ENCODE measurements at places on chromosomes 5 and 9.

DNA sequence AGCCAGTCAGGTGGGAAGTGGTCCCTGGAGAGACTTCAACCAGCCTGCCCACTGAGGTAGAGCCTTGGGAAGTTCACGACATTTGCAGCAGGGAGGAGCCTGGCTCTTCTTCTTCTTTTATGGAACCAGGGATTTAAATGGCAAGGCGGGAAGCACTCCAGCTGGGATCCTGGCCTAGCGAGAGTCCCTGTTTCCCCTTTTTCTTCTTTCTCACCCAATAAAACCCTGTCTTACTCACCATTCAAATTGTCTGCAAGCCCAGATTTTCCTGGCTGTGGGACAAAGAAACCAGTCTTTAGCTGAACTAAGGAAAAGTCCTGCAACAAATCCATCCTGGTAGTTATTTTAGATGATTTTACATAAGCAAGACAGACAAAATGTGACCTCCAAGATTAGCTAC, 503.7 kb downstream of the CDH10 start:
- DNase-seq, result no peak

- DNase-seq, result no peak
Observed at GRCh38 chr5:41983284-41983683, 58.2 kb downstream of the FBXO4 start.

- DNase-seq, result no peak
Observed at GRCh38 chr5:65926893-65927292, 518 bp downstream of the ERBIN start.

DNA sequence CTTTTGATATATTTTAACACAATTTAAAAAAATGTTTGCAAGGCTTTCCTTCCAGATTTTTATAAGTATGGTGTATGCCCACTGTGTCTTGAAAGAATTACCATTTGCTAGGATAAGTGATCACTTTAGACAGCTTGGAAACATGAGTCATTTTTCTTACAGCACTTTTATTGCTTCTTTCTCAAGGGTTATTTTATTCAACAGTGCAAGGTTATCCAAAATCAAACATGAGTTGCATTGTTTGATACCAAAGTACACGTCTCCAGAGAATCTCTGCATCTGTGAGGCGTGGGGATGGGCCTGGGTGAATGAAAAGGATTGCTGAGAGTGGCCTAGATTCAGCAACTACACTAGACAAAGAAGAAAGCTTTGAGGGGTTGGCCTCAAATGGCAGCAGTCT, 329.6 kb downstream of the ADAMTS6 start:
- DNase-seq, result no peak

DNA sequence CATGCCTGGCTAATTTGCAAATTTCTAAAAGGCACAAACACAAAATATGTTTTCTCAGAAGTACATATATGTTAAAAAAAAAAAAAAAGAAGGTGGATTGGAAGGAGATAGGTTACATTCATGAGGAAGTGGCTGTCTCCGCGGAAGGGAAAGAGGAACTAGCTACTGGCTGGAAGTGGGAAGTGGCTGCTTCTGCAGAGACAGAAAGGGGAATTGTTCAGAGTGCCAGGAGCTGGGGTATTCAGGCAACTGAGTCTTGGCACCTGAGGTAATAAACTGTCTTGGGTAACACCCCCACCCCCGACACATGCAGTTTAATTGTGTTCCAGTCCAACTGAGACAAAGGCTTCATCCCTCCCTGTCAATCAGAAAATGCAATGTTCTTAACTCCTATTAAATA, 45.6 kb downstream of the S1PR3 start:
- peak; percentile 28 for DNase-seq

DNA sequence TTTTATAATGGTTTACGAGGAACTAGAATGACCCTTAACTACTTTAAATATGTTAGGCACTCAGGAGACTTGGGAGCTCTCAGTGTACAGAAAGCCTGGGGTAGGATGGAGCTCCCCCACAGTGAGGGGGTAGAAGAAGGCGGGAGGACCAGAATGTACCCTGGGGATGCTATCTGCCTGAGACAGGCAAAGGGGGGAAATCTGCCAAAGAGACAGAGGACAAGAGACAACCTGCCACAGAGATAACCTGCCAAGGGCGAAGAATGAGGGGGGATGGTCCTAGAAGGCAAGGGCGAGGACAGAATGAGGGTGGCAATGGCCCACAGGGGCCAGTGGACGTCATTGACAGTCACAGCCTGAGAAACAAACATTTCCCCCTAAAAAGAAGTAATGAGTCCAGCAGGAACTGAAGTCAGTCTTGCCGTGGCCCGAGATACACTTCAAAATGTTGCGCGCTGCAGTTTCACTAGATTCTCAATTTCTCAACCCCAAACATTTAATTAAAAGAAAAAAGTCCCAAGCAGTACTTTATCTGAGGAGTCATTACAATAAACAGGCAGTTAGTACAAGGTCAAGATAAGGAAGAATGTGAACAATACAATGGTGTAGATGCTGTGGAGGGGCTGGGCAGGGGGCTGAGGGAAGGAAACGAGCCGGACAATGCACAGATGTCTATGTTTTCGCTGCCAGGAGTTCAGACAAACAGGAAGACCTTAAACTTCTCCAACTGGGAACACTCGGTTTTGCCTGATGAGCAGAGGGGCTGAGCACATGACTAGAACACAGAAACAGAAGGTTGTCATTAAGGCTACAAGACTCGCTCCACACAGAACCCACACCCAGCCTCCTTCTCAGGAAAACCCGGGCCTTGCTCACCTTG, 125.0 kb downstream of the LHFPL2 start:
- no peak for DNase-seq

GRCh38 chr9:110971234-110971633, 67.0 kb downstream of the LPAR1 start:
- no peak for DNase-seq

- DNase-seq, result no peak
Observed at GRCh38 chr9:69917743-69918142, 97.1 kb downstream of the CFAP95 start.

DNA sequence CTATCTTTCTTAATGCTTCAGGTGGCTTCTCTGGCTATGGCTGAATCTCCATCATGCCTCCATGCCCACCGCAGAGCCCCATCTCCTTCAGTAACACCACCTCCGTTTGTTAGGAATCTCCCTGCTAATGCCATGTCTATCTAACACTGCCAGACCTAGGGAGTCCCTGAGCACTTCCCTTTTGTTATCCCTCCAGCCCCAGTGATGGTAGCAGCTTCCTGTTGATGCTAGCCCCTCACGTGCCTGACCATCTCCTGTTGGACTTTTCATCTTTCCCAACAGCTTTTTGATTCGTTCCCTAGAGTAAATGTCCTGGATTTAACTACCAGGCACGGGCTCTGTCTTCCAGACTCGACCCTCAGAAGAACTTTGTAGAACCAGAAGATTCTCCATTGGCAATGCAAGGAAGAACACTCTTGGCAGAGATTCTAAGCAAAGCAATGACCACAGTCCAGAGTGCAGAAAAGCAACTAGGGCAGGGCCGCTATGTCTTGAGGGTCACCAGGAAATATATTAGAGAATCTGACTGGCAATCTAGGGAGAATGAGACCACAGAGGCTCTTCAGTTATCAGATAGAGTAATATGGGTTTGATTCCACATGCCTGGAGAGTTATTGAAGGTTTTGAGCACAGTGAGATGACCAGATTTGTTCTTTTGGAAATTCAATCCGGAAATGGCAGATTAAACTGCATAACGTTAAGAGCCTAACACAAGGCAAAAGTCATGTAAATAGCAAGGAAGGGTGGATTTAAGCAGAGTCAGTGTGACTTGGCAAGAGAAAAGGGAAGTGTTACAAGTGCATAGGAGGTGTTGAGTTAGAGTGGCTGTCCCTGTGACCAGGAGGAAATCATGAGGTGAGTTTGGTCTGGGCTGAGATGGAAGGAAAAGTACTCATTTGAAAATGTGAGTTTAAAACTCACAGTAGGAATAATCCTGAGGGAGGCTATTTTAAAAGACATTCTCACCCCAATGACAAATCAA, 555.2 kb downstream of the ACTL7B start:
- DNase-seq, result no peak

- DNase-seq, result no peak
Observed at GRCh38 chr9:91817493-91818224, 132.4 kb downstream of the ROR2 start.

DNA sequence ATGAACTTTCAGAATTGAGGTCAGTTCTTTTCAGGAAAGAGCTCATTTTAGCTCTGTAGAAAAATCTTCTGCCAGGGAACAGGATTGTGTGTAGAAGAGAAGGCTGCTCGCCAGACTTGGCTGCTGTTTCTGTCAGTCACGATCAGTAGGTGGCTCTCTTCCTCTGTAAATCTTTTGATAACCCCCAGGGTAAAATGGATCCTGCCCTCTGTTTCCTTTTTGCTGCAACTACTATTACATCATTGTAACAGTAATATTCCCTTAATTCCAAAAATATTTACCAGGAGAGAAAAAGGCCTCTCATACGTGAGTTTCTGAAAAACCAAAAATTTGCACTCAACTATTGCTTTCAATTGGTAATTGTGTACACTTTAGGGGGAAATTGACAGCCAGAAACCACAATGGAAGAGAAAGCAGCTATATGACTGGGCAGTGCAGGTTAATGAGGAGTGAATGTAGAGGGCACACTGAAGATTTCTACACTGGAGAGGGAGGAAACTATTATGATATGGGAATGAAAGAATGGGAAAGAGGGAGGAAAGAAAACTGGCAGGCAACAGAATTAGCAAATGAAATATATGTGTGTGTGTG, 12.3 kb downstream of the IFNA21 start:
- peak; percentile 32 for DNase-seq

GRCh38 chr5:145792840-145793239, 42.3 kb downstream of the PRELID2 start:
- no peak for DNase-seq

DNA sequence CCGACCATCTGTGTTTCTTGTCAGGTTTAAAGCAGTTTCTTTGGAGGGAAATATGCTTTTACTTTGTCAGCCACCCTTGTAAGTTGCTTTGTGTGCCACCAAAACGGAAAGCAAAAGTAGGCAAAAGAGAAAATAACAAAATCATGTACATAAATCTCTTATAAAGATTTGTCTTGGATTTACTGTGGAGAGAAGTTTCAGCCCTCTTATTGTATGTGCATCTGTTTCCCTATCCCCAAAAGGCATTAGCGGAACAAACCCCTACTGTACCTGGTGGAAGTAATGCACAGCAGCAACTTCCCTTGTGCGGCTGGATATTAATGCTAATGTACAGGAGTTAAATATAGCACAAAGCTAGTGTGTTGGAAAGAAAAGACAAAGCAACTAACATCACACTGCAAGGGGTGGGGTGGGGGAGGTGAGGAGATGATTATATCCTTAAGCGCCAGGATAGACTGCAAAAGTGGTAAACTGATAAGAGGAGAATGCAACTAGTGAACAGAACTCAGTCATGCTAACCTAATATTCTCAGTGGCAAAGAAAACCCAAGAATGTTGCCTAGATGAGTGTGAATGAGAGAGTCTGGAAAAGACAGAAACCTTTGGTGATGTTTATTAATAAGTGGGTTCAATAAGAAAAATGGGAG, 396.5 kb upstream of the MEF2C start:
- no peak for DNase-seq

- no peak for DNase-seq
Observed at GRCh38 chr5:96088706-96089498, 127.3 kb upstream of the ELL2 start.

GRCh38 chr5:51566953-51567352, 183.7 kb downstream of the ISL1 start:
- DNase-seq, result no peak

DNA sequence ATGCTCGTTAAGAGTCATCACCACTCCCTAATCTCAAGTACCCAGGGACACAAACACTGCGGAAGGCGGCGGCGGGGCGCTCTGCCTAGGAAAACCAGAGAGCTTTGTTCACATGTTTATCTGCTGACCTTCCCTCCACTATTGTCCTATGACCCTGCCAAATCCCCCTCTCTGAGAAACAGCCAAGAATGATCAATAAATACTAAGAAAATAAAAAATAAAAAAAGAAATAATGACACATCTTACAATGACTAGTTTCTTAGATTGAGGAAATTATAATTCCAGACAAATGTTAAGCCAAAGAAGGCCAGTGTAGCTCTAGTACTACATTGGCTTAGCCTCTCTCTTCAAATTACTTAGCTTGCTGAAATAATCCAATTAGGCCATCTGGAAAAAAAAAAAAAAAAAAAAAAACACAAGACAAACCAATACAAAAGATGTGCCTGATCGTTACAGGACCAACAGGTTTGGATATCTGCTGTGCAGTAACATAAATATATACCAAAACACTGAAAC, 58.0 kb downstream of the ANXA2R start:
- DNase-seq, result no peak

DNA sequence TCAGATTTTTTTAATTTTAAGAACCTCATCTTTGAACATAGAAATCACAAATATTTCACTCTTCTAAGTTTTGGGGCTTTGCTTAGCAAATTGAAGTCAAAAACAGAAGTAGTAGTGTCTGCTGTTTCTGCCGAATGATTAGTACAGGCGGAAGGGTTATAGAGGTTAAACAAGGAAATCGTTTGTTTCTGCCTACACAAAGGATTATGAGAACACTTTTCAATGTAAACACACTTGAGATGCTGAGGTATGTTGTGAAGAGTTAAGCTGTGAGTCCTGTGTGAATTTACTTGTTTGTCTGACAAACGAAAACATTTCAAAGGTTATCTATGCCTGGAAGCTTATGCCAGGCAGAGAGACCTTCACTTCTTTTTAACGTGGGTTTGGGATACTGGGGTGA, 224.8 kb downstream of the CETN3 start:
- no peak for DNase-seq

GRCh38 chr9:14389657-14390056, 75.7 kb upstream of the NFIB start:
- DNase-seq, result no peak

GRCh38 chr5:96516631-96517071, 83.6 kb upstream of the PCSK1 start:
- DNase-seq, result no peak

DNA sequence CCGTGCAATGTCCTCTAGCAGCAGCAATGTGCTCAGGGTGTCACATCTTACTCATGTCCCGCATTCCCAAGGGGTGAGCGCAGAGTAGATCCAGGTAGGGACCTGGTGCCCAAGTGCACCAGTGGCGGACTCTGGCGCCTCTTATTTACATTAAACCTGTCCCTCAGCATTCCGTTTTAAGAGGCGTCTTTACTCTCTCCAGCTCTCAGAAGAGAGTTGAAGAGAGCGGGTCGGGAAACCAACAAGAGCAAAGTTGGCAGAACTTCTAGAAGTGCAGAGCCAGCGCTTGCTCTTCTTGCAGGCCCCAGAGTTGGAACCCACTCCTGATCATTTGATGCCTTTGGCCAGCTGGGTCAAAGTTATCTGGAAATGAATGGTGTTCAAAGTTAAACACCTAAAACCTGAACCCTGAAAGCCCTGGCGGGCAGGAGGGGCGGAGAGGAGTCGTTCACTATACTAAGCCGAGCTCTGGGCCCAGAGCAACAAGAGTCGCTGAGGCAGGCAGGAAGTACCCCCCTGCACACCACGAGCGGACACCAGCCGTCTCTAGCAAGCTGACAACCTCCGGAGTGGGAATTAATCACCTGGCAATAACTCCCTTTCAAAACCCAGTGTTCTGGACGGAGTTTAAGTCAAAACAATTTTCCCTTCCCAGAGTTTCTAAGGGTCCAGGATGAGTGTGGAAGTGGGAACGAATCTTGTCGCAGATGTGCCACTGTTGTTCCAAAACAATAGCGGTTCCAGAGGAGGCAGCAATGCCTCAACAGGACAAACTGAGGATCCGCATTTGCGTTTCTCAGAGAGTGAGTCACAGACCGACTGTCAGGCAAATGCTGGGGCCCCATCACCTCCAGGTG, 122.8 kb downstream of the TMEM161B start:
- DNase-seq, result no peak
